NCI-H1930 (cell line): ENCODE measurements at places on chromosomes 7 and 10.

DNA sequence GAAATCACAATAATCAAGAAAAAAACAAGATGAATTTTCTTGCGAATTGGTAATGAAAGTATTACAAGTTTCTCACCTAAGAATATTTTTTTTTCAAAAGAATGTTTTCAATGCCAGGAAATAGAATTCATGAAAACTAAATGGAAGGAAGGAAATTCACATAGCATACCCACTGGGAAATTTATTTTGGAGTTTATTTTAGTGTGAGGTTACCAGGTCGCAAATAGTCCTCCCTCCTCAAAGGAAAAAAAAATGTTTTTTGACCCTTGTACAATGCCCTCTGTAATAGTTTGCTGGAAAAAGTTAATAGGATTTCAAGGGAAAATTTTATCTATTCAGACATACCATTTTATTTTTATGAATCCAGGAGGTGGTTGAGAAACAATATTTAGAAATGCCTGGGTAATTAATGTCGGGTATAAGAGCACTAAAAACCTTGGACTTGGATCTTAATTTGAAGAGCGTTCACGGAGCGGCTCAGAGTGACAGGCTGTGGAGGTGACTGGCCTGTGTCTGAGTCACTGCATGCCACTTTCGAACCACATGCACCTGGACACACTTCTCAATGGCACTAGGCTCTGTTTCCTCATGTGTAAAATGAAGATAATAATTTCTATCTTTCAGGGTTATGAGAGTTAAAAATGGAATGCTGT, 28.2 kb downstream of the CUBN start:
- no peak for DNase-seq

DNA sequence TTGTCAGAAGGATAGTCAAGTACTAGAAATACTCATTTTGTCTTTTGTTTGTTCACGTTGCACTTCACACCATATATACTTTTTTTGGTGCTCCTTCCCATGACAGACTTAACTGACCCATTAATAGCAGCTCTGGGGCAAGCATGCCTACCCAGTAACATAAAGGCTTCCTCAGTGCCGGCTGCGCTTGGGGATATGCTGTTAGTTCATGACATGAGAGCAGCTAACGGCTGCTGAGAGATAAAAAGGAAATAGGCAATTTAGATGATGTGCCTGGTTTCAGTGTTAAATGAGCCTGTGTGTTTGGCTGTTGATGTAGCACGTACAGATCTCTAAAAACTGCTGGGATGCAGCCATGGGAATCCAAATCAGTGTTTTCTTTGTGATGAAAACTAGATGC, 86.4 kb downstream of the TAX1BP1 start:
- no peak for DNase-seq

- no peak for DNase-seq
Observed at GRCh38 chr7:116629051-116629463, 42.9 kb upstream of the MET start.

DNA sequence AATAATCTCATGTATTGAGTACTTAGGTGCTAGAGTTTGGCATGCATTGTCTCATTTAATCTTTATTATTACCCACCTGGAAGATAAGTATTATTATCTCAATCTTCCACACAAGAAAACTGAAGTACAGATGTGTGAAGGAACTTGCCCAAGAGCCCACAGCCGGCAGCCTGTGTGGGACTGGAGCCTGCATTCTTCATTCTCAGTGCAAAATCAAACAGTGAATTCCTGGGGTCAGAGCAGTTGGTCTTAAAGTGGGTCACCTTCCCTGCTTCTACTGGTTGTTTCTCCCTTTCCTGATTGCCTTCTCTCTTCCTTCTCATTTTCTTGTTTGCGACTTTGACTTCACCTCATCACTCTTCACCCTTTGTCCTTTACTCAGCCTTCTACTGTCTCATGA, 144.7 kb upstream of the LYZL1 start:
- DNase-seq: no peak

DNA sequence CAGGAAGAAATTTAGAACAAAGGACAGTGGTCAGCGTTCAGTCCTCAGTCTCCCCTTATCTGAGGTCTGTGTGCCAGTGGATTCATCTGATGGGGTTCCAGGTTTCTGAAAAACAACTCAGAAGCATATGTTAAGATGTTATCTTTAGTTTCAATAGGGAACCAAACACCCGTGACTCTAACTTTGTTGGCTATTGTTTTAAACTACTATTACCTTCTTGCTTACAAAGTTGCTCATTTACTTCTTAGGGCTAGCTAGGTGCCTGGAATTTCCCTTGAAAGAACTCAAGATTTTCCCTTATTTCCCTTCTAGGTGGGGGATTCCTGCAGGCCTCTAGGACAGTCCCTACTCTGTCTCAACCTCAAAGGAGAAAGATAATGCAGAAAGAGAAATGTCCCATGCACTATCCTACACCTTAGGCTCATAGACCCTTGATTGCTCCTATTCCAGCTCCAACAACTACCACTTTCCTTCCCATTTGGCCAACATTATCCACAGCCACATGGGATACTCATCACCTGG, 192.5 kb upstream of the LYZL1 start:
- DNase-seq: no peak

DNA sequence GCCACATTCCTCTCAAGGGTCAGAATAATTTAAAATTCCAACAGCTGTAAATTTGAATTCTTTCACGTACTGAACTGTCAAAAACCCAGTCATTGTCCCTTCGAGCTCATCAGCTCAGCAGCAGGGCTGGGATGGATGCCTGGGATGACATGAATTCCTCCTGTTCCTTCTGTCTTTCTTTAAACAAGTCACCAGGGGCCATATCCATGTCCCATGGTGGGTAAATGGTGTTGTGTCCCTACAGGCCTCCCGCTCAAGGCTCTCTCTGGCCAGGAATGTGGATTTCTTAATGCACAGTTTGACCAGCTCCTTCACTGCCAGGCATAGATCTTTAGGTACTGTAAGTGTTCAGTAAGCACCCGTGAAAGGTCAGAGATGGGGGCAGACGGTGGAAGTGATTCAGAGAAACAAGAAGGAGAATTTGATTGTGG, 13.8 kb upstream of the TECPR1 start:
- DNase-seq: no peak

GRCh38 chr7:21131897-21132296, 296.0 kb upstream of the SP4 start:
- DNase-seq: no peak

DNA sequence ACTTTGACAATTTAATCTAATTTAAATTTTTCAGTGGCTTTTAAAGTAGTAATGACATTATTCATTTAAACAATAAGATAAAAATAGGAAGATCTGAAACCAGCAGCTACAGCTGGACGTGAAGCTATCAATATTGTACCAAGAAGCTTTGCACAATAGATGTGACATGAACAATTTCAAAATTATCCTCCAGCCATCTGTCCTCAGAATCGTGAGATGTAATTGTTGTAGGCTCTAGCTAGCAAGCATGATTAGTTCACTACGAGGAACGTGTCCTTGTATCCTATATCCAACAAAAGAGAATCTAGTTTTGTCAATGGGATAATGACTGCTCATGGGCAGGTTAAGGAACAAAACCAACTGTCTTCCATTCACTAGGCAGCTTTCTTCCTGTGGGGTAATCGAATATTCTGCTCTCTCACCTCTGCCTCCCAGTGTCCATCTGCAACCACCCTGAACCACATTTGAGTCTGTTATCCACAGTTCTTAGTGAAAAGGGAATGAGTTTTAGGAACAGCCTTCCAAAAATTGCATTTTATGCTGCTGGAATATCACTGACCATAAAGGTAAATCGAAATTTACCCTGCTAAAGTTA, 247.3 kb downstream of the PARD3 start:
- peak; percentile 68 for DNase-seq

GRCh38 chr10:36716291-36716690, 409.1 kb upstream of the ANKRD30A start:
- DNase-seq: no peak

DNA sequence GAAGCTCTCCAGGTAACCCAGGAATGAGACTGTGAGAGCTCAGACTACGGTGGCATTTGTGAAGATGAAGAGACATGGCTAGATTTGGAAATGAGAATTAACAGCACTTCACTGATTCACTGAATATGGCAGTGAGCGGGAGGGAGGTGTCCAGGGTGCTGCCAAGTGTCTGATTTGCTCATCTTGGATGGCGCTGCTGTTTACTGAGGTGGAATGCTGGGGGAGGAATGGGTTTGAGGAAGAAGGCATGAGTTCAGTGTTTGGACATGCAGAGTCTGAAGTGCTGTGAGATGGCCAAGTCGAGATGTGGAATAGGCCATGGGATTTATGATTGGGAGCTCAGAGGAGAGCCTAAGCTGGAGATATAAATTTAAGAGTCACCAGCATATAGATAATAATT, 437.1 kb upstream of the NPVF start:
- DNase-seq: no peak

DNA sequence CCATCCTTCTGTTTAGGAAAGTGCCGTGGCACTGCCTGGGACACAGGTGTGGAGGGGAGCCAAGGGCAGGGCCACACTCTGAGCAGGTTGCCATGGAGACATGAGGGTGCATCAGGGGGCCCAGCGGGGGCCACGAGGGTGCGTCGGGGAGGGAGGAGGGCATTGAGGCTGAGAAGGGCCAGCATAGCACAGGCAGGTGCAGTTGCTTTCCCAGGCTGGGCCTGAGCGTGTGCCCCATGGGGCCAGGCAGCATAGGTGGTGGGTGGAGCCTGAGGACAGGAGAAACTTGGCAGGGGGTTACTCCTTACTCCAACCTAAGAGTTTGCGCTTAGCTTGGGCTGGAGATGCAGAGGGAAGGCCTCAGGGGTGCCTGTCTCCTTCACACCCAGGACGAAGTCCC, 15.2 kb downstream of the YKT6 start:
- DNase-seq: no peak

DNA sequence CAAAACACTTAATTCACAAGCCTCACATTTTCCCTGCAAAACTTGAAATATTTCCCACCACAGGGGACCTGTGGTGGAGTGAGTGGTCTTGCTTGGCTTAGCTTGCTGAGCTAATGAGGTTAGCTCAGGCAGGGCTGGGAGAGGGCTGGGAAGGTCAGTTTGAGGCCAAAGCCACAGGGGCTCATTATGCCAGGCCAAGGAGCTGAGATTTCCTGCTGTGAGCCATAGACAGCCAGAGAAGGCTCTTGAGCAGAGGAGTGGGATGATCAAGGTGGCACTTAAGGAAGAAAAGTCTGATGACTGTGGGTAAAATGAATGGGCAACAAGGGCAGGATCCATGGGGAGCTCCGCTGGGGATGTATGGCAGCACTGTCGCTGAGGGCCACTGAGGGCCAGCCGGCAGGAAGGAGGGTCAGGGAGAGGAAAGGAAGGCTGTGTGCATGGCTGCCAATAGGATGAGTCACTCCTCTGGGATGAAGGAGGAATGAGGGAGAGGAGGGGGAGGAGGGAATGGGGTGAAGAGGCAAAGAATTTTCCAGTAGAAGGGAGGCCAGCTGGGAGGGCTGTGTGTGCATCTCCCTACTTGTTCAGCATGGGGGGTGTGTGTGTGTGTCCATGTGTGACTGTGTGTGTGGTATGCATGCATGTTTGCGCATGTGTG, 18.7 kb upstream of the ZNF488 start:
- no peak for DNase-seq

DNA sequence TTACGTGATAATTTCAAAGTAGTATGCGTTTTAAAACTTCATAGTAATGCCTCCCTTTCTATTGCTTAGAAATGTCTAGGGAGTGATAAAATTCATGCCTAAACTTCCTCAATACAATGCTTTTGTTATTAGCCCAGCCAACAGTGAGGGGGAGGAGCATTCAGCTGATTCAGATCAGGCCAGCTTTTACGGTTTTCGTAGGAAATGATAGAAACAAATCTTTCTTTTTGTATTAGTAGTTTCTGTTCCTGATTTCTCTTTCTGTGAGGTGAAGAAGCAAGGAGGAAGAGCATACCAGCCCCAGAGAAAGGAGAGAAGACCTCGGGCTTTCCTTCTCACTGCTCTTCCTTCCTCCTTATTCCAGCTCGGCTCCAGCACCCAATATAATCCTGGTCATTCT, 35.2 kb upstream of the ITPRID1 start:
- no peak for DNase-seq

- DNase-seq: no peak
Observed at GRCh38 chr10:110093722-110094121, 85.9 kb downstream of the ADD3 start.

- no peak for DNase-seq
Observed at GRCh38 chr7:112386619-112387018, 63.6 kb upstream of the IFRD1 start.

GRCh38 chr10:121672733-121673132, 74.5 kb upstream of the FGFR2 start:
- DNase-seq: no peak

DNA sequence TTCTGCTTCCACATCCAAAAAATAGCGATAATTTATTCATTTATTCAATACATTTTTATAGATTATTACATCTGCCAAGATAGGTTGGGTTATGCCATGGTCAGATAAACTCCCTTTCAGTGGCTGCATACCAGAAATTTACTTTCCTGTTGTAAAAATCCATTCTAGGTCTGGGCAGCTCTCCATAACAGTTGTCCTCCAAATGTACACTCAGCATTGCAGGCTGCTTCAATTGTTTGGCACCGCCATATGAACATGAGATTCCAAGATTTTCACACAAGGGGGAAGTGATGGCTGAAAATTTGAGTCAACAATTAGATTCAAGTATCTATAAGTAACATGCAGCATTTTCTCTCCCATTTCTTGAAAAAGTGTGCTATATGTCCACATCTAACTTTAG, 568.7 kb downstream of the ETV1 start:
- DNase-seq: no peak

GRCh38 chr10:27564880-27565279, 60.8 kb downstream of the RAB18 start:
- no peak for DNase-seq

GRCh38 chr7:5646846-5647245, 134.6 kb downstream of the RNF216 start:
- no peak for DNase-seq

DNA sequence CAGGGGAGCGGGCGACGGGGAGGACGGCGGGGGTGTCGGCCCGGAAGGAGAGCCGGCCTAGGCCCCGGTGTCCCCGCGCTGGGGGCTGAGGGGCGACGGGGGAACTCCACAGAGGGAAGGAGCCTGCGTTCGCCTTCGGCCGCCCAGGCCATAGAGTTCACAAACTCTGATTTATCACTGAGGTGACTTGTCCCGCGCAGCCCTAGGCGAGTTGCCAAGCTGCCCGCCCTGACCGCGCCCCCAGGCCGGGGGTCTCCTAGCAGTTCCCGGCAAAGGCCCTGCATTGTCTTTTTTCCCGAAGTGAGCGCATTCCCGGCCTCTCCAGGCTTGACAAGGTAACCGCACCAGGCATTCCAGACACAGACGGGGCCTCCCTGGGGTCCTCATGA, 2.9 kb upstream of the NKX6-2 start:
- no peak for DNase-seq
